ENCODE measurements at places on chromosomes 16 and 17.

DNA sequence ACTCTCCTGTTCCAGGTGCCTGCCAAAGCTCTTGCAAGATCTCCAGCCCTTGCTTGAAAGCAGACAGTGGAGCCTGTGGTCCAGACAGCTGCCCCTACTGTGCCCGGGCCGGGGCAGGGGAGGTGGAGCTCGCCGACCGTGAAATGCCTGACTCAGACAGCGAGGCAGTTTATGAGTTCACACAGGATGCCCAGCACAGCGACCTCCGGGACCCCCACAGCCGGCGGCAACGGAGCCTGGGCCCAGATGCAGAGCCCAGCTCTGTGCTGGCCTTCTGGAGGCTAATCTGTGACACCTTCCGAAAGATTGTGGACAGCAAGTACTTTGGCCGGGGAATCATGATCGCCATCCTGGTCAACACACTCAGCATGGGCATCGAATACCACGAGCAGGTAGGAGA is 17.7 kb downstream of the CACNA1G start:
- no peak for DNase-seq

GRCh38 chr16:68499006-68499405 is 40.1 kb upstream of the ZFP90 start:
- no peak for DNase-seq

- DNase-seq = no peak
Observed at GRCh38 chr16:68984467-68984866, 121.0 kb upstream of the HAS3 start.

DNA sequence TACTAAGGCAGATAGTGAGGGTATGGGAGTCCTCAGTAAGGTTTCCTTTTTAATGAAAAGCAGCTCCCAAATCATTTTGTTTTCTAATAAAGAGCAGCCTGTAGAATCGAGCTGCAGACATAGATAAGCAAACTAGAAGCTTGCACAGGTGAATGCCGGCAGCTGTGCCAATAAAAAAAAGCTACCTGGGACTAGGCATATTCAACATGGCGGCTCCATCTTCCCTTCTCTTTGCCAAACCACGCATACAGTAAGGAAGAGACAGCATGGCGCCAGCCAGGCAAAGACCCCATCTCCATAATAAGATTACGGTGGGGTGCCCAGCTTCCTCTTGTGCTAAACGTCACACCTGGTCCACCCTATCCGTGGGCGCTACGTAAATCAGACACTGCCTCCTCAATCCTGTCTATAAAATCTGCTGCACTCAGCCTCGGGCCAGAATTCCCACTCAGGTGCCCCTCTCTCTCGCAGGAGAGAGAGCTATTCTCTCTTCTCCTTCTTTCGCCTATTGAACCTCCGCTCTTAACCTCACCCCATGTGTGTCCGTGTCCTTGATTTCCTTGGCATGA is 92.7 kb upstream of the FA2H start:
- no peak for DNase-seq

DNA sequence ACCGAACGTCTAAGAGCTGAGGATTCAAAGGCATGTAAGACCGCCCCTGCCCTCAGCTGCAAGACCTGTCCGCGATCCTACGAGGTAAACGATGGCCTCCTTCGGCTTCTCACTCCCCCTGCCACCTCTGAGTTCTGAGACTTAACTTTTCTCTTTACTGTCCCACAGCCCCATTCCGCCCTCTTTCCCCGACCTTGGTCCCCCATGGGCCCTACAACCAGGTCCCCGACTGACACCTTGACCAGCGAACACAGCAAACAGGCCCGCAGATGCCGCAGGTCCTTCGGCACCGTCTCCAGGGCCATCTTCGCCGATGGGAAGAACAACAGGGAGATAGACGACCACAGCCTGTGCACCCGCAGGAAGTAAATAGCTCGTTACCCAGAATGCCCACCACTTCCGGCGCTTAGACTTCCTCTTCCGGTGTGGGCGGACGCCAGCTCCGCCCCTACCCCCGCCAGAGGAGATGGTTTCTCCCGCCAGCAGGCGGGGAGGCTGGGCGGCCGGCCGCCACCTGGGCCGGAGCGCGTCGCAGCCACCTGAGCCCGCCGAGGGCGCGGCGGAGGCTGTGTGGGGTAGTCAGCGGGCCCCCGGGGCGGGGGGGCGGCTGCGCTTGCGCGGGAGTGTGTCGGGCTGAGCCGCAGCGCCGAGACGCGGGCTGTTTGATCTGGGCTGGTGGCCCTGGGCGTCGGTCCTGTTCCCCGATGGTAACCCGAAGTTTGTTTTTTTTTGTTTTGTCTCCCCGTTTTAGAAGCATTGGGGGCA is at the start of gene SUPT4H1:
TSS of gene SUPT4H1 (minus strand) at position 371 of the 765 bp plus-strand sequence. CDS start at position 305, 66 bp downstream.
- DNase-seq = peak; percentile 82

GRCh38 chr17:8632061-8632460 is 1.5 kb upstream of the MYH10 start:
- no peak for DNase-seq

- DNase-seq = no peak
Observed at GRCh38 chr17:66829883-66830282, 5.0 kb upstream of the CACNG5 start.

GRCh38 chr16:19173059-19173458 is 5.0 kb downstream of the SYT17 start:
- DNase-seq = no peak

- DNase-seq = no peak
Observed at GRCh38 chr16:84610376-84610775, 7.5 kb downstream of the COTL1 start.

All from stimulated activated CD4-positive, alpha-beta T cell treated with anti-CD3 and anti-CD28 coated beads, Interleukin-1b, Interleukin-23, amount 100 ng/mL, for 1 hour (primary cell).